ENCODE measurements at places on chromosomes 4 and X. TPM values are rescaled to one million over a fixed set of nuclear protein-coding genes. Genes with fewer than 3 reads are reported as not detected.

DNA sequence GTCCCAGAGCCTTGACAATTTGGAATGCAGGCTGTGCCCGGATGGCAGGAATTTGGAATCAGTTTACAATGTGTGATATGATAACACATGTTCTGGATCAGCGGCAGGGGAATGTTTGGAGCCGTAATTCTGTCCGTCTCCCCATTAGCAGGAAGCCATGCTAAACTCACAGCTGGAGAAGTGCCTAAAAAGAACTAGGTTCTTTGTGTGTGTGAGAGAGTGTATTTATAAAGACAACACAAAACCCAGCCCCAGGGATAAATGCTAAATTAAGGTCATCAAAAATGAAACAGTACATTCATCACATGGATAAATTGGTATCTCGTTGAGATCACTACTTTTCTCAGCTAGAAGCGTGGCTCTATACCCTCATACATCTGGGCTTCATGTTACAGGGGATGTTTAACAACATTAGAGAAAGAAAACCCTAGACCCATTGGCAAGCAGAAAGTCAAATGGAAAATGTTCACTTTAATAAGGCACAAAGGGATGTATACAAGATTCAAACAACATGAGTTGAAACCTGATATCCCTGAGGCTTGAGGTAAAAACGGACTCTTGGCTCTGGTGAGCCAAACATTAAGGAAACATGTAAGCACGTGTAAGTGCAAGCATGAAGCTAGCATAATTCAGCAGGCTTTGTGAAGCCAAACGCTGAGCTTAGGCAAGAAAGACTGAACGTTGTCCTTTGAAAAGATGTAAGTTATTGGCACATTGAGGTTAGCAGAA is 18.0 kb upstream of the TMEM131L start:
- DNase-seq = no peak

GRCh38 chr4:119873132-119873531 is 193.5 kb downstream of the MAD2L1 start:
- DNase-seq = no peak

DNA sequence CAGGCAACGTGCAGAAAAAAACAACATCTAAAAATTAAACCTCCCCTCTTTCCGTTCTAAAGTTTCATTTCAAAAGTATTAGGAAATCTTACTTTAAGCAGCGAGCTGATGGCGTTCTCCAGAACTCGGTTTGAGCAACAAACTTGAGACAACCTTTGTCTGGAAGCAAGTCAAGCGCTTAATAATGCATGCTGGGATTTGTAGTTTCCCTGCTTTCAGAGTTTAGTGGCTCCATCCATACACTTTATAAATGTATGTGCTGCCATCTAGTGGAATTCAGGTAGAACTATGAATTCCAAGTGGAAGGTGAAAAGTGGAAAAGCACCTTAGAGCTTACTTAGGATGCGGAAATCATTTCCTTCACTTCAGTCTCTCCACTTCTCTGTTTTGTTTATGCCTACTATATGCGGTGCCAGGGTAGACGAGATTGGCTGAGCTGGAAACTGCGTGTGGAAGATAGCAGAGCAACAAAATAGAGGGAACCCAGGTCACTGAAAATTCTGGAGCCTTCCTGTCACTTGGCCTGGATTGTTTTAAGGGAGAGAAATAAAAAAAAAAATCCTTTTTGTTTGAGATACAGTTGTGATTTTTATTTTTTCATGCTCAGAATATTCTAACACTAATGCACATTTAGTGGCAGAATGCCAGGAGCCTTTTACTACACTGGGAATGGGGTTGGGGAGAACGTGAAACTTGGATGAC is at the start of gene BDH2:
TSS of gene BDH2 (minus strand) at position 144 of the 702 bp plus-strand sequence. CDS start 3,580 bp downstream, outside the sequence.
- peak; percentile 82 for DNase-seq

GRCh38 chr4:147461161-147461560 is 19.7 kb upstream of the EDNRA start:
- DNase-seq = no peak

- no peak for DNase-seq
Observed at GRCh38 chr4:17296921-17297890, 214.7 kb downstream of the QDPR start.

DNA sequence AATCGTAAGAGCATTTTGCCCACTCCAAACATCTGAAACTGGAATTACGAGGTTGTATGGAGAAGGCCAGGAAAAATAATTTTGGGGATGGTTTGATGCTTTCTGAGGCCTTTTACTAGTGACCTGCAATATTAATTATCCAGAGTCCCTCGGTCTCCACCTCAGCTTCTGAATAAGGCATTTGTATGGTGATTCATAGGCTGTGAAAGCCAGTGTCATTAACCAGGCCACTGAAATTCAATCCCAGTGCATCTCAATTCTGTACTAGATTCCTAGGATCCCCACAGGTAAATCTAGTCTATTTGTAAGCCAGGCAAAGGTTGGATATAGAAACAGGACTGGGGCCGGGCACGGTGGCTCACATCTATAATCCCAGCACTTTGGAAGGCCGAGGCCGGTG is 135.4 kb upstream of the RBPJ start:
- DNase-seq = no peak

DNA sequence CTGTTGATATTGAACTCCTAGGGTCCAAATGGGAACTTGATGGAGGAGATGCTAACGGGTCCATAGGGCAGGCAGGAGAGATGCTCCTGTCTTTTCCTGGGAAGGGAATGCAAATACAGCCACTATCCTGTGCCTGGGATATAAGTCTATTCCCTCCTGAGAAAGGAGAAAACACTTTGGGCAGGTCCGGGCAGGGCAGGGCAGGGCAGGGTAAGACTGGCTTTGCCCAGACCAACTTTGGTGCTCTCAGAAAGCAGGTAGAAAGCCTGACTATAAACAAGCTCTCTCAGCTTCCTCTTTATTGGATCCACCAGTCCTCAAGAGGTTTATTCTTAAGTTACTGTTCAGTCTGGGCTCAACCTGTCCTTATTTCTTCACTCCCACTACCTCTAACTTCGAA is 232.3 kb downstream of the PTTG2 start:
- no peak for DNase-seq

DNA sequence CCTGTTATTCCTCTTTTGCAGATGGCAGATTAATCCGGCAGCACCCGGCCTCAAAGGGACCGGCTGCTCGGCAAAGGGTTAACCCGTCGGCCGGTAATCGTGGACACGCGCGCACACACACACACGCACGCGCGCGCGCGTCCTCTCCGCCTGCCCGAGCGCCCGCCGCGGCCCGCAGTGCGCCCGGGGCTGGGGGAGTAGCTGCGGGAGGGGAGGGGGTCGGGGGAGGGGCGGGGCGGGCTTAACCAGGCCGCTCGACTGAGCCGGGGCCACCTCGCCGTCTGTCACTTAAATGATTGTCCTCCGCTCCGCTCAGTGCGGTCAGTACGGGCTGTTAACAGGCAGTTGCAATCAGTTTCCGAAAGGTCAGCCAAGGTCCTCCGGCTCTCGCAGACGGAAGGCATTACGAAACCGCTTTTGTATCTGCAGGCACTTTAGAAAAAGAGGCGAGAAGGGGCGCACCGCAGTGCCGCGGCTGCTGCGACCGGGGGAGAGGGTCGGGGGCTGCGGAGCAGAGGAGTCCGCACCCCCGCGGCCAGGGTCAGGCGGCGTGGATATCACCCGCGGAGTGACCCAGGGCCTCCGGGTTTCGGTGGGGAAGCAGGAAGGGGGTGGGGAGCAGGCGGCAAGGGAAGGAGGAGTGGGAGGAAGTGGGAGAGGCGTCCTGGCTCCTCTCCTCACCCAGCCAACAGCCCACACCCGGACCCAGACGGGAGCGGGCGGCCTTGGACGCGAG is 57.3 kb upstream of the BCOR start:
- no peak for DNase-seq

DNA sequence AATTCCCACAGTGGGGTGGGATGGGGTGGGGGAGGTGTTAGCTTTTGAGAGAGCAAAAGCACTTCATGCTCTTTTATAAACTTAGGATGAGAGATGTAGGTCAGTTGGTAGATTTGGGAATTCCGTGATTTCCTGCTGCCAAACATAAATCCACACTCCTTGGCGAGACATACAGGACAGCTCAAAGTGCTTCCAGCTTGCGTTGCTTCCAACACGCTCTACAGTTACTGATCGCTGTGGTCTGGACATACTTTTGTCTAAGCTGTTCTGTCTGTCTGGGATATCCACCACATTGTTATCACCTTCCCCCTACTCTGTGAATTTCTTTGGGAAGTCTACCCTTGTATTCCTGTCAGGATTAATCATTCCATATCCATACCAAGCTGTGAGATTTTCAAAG is 117.5 kb downstream of the RAPGEF2 start:
- no peak for DNase-seq

DNA sequence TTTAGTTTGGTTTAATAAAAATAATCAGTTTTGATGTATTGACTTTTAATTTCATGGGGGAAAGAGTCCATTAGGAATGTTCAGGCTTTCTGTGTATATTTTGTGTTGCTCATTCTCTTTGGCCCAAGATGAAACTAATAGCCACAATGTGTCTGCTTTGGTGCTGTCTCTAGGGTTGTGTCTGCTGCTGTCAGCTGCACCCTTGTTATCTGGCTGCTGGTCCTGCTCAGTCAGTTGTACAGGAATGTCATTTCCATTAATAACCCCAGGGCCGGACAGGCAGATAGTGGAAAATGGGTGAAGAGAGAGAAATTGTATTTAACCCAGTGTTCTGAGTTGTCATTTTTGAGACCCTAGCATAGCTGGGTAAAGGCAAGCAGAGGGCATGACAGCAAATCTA is 115.1 kb downstream of the PHEX start:
- no peak for DNase-seq

DNA sequence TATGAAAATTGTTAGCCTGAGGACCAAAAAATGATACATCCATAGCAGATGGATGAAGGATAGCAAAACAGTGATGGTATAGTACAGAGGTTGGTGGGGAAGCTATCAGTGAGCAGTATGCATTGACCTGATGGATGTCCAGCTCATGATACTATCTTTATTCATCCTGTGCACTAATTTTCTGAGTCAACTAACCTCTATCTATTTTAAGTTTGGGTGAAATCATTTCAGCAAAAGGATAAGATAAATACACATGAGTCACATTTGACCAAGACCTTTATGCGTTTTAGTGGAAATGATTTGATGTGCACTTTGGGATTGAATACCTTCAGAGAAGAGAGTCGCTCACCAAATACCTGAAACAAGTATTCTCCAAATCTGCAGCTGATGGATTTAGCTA is 351.0 kb upstream of the NR3C2 start:
- no peak for DNase-seq

- DNase-seq = no peak
Observed at GRCh38 chr4:14615671-14616070, 386.6 kb upstream of the CPEB2 start.

GRCh38 chrX:73977542-73978169 is 326.3 kb upstream of the ZCCHC13 start:
- DNase-seq = peak; percentile 79

- peak; percentile 19 for DNase-seq
Observed at GRCh38 chrX:18424482-18425198, 768 bp upstream of the CDKL5 start.

DNA sequence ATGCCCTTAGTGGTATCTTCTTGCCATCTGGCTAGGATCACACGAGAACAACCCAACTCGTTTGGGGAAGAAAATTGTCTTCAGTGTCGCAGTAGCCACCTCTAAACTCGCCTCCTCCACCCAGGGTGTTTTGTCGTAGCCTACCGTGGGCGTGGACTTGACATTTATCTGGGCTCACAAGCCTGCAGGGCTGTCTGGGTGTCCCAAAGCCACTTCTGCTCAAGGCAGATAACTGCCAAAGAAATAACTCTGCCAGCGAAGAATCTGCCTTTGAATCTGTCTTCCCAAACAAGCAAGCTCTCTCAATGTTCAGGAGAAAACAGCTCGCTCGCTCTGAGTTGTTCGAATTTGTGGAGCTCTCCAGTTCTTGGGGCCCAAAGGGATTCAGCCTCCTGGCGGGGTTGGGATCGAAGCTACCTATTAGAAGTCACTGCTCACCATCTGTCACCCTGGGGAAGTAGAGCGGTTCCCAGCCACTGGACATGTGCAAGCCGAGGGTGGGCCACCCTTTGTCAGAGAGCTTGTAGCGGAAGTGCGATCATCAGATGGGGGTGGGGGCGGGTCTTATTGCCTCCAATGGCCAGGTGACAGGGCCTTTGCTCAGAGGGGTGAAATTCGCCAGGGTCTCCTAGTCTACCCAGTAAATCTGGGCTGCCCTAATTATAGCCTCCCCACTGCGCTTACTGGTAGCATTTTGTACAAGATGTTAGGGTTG is 14.8 kb downstream of the BLOC1S4 start:
- DNase-seq = no peak

- DNase-seq = no peak
Observed at GRCh38 chr4:145881576-145881975, 57.0 kb downstream of the ZNF827 start.

DNA sequence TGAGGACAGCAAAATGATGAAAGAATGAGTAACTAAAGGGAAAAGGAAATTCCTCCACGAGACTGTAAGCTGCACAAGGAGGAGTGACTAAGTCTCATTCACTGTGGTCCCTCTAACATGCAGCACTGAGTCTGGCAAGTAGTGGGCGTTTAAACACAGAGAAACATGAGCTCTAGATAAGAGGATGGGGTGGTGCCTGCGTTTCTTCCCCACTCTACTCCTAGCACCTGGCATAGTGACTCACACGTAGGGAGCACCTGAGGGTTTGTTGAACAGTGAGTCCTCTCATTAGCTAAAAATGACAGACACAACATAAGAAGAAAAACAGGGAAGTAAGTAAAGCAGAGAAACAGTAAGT is 105.8 kb upstream of the CBR4 start:
- no peak for DNase-seq

DNA sequence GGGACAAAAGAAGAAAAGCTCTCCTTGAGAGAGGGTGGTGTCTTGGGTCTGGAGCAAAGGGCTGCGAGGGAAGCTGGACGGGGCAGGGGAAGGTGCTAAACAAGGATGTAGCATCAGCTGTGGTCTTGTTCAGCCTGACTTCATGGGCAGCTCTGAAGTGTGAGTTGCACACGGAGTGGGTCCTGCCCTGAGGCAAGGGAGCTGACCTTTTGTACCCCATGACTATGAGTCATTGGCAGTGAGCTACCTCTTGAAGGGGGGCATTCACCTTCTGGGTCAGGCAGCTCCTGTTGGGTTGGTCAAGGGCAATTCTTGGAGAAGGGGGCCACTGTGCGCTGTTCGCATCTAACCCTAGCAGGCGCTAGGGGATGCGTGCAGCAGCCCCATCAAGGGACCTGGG is 151.8 kb downstream of the SMIM20 start:
- DNase-seq = no peak

DNA sequence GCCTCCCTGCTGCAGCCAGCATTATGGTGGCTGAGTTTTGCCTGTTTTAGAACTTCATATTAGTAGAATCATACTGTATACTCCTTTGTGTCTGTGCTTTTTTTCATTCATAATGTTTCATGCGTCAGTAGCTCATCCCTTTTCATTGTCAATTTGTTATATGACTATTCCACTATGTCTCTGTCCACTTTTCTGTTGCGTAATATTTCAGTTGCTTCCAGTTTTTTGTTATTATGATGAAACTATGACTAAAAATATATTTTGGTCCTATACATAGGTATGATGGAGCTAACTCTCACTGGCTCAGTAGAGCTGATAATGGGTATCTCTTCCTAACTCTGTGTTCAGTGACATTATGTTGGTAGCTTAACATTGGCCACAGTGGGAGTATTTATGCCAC is 48.3 kb downstream of the DMP1 start:
- DNase-seq = no peak

Gene POU4F2
- total RNA-seq = not detected

Gene PITX2
- total RNA-seq = not detected

Gene WAS
- total RNA-seq = 108 TPM

Gene TAF9B
- total RNA-seq = 23.6 TPM

Gene PNMA6A
- total RNA-seq = not detected

Gene CD40LG
- 75.0 TPM for total RNA-seq

Gene DMRTC1
- 0.36 TPM for total RNA-seq

Gene SPON2
- 7.2 TPM for total RNA-seq

Gene TREX2
- 4.5 TPM for total RNA-seq

Gene RTL3
- total RNA-seq = not detected

Data from CD4-positive, alpha-beta memory T cell (primary cell).